Inflammatory macrophage treated with lipopolysaccharide for 1 hour (primary cell): ENCODE measurements at places on chromosomes 6 and 20.

DNA sequence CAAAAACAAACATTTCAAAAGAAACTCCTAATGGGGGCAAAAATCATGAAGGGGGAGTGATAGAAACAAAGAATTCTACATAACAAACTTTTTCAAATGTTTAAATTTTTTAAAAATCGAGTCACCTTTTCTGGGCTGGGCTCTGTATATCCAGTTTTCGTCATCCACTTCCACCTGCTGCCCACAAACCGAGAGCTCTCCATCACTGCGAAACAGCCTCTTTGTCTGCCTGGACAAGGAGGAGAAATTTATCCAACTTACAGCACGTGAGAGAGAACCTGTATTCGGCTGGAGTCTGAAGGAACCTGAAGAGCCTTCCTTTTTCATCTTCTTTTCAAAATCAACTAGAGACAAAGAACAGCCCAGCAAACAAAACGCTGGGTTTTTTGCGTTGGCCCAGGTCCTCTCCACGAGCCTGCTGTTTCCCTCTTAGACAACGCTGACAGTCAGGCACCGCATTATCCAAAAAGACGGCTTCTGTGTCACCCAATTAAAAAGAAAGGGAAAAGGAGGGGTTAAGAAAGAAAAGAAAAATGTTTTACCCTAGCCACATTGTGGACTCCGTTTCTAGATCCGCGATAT lies 72.4 kb upstream of the NHSL1 start:
- no peak for DNase-seq

GRCh38 chr6:106448000-106448426 lies 87.5 kb downstream of the CRYBG1 start:
- DNase-seq: peak; percentile 85

DNA sequence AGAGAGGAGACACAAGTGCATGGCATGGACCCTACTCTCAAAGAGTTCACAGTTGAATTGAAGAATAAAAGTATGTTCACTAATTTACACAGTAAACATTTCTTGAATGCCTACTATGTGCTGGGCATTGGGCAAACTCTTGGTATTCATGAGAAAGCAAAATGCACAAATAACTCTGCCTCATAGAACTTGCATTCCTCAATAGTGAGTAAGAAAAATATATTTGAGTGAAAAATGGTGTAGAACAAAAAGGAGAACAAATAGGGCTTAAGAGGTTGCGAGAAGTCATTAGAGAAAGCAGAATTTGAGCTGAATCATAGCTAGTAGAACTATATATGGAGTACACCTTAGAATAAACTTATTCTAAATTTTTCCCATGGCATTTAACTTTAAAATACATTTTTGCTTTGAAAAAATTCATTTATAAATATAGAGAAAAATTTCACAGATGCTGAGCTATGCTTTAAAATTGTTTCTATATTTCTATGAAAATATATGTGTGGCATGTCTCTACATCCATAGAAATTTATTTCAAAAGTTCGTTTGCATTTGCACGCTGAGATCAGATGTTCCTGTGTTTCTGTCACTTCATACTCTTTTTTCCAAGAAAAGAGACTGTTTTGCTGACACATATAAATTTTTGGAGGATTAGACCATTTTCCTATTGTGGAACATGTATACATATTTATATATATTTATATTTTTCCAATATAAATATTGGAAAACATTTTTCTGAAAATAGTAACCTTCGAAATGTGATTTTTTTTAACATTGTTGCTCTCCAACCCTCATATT lies 236.1 kb downstream of the KCNQ5 start:
- DNase-seq: no peak

DNA sequence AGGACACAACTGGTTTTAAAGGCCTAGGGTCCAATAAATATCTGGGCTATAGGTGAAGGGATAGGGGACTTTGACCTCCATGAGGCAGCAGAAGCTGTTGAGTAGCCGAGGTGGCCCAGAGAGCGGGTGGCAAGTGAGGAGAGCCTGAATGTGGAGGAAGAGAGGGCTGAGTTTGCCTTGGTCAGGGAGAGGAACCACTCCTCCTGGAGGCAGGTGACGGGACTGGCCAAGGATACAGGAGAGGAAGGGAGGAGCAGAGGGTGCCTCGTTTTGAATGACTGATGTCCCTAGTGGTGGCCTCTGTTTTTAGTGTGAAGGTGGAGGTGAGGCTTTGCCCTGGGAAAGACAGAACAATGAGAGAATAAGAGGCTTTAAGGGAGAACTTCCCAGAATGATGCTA lies 19.1 kb upstream of the AAR2 start:
- no peak for DNase-seq

DNA sequence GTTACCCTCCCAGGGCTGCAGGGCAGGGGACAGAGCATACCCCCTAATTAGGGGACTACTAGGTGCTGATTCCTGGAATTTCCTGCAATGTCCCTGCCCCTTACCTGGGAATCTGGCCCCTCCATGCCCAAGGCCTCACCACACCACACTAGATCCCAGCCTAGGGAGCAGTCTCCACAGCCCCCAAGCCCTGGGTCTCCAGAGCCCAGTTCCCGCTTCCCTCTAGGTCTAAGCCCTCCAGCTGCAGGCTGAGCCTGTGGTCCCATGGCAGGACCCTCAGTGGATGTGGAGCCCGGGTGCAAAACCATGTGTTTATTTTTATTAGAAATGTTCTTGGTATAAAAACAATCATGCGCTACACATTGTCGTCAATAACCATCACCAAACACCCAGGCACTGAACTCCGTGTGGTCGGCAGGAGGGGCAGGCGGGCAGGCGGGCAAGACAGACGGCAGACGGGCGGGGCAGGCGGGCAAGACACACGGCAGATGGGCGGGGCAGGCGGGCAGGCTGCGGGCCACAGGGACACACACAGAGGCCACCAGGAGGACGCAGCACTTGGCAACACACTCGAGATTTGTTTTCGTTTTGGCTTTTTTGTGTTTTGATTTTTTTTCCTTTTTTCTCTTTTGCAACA lies 124.2 kb downstream of the GRM4 start:
- no peak for DNase-seq

GRCh38 chr20:438571-439469 lies 23.5 kb downstream of the TBC1D20 start:
- DNase-seq: no peak

DNA sequence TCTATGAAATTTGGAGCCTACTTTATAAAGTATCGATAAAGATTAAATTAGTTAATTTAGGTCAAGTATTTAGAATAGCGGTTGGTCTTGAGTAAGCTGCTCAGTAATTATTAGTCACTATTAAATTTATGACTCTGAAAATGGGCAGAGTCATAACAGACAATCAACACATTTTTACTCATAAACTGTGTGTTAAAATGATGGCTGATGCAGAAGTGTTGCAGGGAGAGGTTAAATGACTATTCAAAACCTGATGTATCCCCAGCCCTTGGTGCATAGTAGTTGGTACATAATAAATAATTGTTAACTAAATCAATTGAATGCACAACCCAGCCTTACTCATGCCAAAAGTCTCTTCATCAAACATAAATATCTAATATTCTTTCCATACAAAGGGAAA lies 30.6 kb downstream of the HIVEP2 start:
- DNase-seq: no peak

- DNase-seq: no peak
These were observed 106.4 kb upstream of the PTPN1 start for GRCh38 chr20:50403565-50404418.

DNA sequence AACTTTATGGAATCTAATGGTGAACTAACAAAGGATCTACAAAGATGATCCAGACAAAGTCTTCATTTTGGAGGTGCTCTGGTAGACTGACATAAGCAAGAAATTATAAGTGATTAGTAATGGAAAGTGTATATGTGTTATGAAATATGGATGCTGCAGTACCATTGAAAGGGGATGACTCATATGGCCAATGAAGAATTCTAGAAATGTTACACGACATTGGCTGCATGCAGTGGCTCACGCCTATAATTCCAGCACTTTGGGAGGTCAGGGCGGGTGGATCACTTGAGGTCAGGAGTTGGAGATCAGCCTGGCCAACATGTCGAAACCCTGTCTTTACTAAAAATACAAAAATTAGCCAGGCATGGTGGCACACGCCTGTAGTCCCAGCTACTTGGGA lies 23.5 kb downstream of the CFAP206 start:
- DNase-seq: no peak

- DNase-seq: peak; percentile 52
These were observed at the start of gene GNAS for GRCh38 chr20:58852543-58853271. Gene GNAS, plus strand, starts transcription at chr20:58852716.

GRCh38 chr20:14488756-14489479 lies 151.5 kb upstream of the FLRT3 start:
- no peak for DNase-seq

GRCh38 chr6:10414756-10415616 lies at the start of gene TFAP2A:
Gene TFAP2A, minus strand, starts transcription at chr6:10415074. Its CDS starts 83 bp downstream, at chr6:10414991.
- DNase-seq: no peak

DNA sequence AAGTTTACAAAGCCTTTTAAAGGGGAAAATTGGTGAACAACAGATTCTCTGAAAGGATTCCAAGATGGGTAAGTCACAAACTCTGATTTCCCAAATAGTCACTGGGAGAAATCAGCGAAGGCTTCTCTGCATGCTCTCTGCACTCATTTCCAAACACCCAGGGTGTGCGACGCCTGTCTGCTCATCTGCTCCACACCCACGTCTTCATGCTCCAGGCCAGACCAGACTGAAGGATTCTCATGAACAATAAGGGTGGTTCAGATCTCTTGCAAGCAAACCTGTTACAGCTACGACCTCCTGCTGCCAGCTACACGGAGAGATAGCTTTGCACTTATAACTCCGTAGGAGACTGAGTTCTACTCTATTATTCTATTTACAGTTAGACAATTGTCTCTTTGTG lies 1.4 kb downstream of the MC3R start:
- DNase-seq: no peak

- DNase-seq: no peak
These were observed 122.9 kb downstream of the AKAP7 start for GRCh38 chr6:131258010-131258652.

- peak; percentile 52 for DNase-seq
These were observed 116.6 kb downstream of the MRPL14 start for GRCh38 chr6:44010411-44011349.

- no peak for DNase-seq
These were observed 4.3 kb downstream of the MMP24OS start for GRCh38 chr20:35273449-35274171.

DNA sequence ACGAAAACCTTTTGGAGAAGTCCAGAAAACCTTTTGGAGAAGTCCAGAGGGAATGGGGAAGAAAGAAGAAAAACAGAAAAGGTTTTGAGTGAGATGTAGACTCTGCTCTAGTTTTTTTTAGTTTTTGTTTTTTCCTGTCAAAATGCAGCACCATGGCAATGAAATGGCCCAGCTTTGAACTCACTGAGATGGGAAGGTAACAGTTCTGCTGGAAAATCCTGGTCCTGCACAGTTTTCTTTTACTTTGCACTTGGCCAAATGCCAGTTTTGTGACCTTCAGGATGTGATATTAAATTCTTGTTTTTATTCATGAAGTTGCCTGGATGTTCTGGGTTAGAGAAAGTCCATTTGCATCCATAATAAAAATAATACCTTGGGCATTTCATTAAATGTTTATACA lies 145.7 kb downstream of the CFAP61 start:
- DNase-seq: no peak

DNA sequence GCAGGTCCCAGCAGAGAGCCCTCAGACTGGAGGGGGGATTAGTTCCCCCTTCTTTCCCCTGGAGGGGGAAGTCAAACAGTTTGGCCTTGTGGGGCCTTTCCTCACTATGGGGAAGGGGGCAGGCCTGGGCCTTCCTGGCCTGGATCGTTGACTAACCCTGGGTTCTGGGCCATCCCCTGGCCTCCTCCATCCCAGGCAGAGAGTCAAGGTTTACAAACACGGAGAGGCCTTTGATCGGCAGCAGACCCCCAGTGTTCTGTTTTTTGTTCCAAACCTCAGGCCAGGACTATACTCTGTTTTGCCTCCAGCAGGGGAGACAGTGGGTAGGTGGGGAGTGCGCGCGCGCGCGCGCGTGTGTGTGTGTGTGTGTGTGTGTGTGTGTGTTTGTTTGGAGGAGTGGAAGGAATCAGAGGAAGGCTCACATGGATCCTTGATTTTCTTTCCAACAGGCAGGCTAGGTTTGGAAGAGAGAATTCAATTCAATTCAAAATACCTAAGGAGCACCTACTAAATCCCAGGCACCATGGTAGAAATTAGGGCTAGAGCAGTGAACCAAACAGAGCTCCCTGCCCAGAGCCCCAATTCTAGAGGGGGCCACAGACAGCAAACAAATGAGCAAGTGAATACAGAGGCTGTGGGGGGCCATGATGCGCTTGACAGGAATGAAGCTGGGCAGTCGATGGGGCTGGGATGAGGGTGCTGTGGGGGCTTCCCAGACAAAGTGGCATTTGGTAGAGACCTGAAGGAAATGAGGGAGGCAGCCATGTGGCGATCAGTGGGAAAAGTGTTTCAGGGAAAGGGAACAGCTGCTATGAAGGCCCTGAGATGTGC lies 14.8 kb downstream of the TP53RK start:
- no peak for DNase-seq

DNA sequence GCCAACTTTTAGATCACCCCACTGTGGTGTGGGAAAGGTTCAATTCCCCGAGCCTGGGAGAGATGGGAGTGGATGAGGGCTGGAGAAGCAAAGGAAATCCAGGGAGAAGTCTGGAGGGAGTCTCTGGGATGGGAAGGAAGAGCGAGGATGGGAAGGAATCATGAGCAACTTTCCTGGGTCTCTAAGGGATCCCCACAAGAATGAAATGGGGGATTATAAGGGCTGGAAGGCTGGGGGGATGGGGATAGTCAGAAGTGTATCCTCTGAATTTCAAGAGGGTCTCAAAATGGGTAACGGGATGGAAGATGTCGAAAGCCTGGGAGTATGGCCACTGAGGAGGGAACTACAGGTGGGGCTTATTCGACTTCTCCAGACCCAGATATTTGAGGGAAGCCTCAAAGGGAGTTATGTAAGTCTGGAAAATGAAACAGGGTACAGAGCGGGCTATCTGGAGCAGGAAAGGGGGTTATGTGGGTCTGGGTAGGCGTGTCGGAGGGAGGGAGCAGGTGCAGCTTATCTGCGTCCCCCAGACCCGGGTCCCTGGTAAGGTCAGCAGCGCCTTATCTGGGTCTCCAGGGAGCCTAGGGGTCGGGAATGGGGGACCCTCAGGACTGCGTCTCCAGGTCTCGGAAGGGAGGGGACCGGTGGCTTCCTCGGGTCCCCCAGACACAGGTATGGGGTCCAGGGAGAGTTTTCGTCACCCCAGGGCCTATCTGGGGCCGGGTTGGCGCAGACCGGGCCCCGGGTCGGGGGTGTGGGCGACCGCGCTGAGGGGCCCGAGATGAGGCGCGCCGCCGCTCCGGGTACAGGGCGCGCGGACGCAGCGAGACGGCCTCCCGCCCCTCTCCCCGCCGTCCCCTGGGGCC lies 550 bp downstream of the PLAGL2 start:
- DNase-seq: peak; percentile 38
